ENCODE measurements at places on chromosomes 7 and 10.

DNA sequence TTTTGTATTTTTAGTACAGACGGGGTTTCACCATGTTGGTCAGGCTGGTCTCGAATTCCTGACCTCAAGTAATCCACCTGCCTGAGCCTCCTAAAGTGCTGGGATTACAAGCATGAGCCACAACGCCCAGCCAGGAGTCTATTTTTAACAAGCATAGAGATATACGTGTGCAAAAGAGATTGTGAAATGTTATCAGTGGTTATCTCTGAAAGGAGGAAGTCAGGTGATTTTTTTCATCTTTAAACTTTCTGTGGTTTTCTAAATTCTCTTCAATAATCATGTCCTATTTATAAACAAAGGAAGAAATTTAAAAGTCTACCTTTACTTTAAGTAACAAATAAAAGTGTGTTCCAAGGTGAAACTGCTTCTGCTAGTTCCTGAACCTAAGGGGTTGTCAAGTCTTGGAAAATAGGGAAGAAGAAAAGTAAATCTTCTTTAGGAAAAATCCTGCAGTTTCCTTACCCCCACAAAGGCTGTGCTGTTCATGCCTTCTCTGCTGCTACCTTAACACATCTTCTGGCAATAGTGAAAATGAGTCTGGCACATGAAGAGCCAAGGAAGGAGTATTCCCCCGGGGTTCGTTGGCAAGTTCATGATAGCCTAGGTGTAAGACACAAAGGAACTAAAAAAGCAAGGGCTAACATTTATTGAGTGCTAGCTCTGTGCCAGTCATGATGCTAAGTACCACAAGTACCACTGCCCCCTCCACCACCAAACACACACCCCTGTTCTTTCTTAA is 51.1 kb downstream of the CYP26A1 start:
- DNase-seq, result peak; percentile 18

GRCh38 chr7:87689374-87689773 is 61.2 kb downstream of the RUNDC3B start:
- DNase-seq, result no peak

DNA sequence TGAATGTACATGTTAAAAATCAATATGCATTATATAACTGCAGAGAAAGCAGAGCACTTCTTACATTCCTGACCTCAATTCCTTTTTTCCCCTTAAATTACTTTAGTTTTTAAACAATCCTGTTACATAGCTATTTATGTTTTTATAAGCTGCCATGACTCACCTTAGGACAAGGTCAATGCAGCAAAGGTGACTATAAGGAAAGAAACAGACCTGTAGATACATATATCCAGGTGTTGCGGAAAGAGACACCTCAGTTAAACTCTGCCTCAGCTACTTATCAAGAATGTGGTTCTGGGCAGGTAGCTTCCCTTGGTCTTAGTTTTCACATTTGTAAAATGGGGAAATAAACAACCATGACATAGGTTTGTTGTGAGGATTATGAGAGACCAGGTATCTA is 105.5 kb downstream of the DPY19L1 start:
- no peak for DNase-seq

GRCh38 chr10:64648915-64649314 is 1127.7 kb downstream of the REEP3 start:
- DNase-seq, result no peak

GRCh38 chr7:5657901-5658300 is 123.6 kb downstream of the RNF216 start:
- DNase-seq, result no peak

DNA sequence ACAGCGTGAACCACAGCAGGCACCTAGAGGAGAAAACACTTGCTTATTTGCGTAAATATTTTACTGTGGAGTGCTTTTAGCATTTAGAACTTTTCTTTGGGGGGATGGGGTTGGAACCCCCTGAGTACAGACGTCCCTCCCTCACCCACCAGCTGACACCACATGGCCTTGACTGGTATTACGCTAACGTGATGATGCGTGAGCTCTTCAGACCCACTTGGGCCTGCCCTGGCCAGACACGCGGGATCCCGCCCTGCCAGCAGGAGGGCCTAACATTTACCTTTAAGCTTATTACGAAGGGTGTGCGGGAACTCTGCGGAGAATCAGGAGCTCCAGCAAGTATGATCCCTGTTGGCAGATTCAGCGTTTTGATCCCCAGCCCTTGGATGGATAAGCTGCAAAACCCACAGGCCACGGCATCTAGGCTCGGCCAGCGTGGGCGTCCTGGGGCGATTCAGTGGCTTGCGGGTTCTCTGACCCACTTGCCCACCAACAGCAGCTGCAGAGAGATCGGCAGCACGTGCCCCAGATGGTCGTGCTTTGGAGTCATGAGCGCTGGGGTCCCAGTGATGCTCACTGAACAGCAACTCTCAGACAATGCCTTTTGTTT is 545.5 kb upstream of the FOXK1 start:
- no peak for DNase-seq

- no peak for DNase-seq
These were observed 28.5 kb downstream of the CCSER2 start for GRCh38 chr10:84356928-84357327.
